ENCODE measurements at places on chromosomes 7 and 10. TPM values are rescaled to one million over a fixed set of nuclear protein-coding genes. Genes with fewer than 3 reads are reported as not detected.

CYP3A4 gene
- total RNA-seq = 0.34 TPM

ACTL6B gene
- not detected for total RNA-seq

PKD2L1 gene
- 0.44 TPM for total RNA-seq

NRG3 gene
- total RNA-seq = 0.79 TPM

LRRC18 gene
- not detected for total RNA-seq

- DNase-seq = no peak
These were observed 102.6 kb upstream of the NRBF2 start for GRCh38 chr10:63030536-63030935.

DNA sequence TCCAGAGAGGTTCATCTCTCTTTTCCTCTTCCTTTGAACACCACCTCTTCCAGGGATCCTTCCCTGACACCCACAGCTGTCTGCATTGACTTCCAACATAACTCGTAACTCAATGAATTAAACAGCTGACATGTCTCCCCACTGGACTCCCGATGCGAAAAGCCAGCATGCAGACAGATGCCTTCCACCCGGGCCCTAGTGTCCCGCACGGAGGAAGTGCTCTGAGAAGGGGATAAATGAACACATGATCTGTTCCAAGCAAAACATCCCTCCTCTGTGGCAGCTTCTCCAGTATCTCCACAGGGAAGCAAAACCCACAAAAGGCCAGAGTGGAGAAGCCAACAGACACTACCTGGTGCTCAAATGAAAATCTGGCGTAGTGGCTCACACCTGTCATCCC is 28.3 kb downstream of the OGDHL start:
- DNase-seq = no peak

DNA sequence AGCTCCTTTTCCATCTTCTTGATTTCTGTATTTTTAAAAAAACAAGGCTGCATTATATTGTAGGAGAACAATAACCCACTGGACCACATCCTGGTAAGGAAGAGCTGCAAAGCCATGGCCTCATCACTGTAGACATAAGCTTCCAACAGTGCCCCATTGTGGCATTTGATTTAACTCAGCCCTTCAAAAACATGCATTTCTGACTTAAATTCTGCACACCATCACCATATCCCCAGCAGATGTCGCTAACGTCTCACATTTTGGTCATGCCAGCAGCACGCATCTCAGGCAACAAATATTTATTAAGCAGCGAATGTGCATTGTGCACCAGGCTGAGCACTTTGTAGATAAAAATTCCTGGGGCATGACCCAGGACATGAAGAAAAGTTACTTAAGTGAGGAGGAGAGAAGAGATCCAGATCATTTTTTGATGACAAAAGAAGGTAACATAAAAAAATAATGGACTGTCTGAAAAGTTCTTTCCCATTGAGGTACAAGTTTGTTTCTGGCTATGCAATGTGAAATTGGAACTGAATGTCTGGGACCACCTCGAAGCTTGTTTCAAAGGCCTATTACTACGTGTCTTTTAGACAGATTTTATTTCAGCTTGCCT is 164.6 kb upstream of the CDCA7L start:
- peak; percentile 45 for DNase-seq

GRCh38 chr7:44793919-44794318 is 2.6 kb upstream of the PPIA start:
- no peak for DNase-seq

- DNase-seq = no peak
These were observed 29.8 kb downstream of the NPS start for GRCh38 chr10:127578961-127579305.

DNA sequence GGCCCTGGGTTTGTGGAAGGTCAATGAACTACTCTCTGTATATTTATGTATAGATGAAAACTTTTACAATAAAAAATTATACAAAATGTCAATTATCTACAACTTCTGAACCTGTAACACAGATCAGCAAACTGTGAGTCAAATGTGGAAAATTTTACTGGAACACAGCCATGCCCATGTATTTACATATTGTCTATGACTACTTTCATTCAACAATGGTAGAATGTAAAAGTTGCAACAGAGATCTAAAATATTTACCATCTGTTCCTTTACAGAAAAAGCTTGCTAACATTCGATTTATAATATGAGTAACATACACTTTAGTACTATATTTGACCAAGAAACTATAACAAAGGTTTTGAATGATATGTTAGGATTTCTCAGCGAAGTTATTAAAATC is 481.6 kb downstream of the PARD3 start:
- DNase-seq = no peak

GRCh38 chr10:73614720-73615119 is 23.6 kb upstream of the USP54 start:
- no peak for DNase-seq

- DNase-seq = no peak
These were observed 120.4 kb upstream of the RAB11FIP2 start for GRCh38 chr10:118167056-118167700.

GRCh38 chr10:70490142-70490541 is 11.6 kb downstream of the PALD1 start:
- DNase-seq = no peak

DNA sequence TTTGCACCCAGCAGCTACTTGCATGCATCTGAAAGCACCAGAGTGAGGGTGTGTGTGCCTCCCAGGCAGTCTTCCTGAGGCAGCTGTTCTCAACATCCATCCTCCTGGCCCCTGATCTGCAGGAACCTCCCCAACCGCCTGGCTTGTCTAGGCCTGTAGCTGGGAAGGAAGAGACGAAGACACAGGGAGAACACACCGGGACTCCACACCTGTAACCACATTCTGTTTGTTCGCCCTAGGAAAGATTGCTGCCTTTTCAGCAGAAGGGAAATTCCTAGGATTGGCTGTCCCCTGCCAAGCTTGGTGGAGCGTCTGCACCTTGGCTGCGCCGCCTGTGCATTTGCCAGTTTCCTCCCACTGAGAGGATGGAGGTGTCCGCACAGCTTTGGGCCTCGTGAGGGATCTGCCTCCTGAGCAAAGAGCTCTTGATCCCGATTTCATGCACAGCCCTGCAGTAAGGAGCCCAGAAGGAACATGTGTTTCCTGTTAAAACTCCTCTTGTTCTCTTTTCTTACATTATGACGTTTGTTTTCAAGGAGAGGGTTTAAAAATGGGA is 154.6 kb downstream of the TPST1 start:
- DNase-seq = no peak

GRCh38 chr10:85362401-85362800 is 1004.2 kb downstream of the GRID1 start:
- DNase-seq = no peak

Data from left cardiac atrium (tissue), 4 donors.